ENCODE measurements at places on chromosomes 2 and 18.

DNA sequence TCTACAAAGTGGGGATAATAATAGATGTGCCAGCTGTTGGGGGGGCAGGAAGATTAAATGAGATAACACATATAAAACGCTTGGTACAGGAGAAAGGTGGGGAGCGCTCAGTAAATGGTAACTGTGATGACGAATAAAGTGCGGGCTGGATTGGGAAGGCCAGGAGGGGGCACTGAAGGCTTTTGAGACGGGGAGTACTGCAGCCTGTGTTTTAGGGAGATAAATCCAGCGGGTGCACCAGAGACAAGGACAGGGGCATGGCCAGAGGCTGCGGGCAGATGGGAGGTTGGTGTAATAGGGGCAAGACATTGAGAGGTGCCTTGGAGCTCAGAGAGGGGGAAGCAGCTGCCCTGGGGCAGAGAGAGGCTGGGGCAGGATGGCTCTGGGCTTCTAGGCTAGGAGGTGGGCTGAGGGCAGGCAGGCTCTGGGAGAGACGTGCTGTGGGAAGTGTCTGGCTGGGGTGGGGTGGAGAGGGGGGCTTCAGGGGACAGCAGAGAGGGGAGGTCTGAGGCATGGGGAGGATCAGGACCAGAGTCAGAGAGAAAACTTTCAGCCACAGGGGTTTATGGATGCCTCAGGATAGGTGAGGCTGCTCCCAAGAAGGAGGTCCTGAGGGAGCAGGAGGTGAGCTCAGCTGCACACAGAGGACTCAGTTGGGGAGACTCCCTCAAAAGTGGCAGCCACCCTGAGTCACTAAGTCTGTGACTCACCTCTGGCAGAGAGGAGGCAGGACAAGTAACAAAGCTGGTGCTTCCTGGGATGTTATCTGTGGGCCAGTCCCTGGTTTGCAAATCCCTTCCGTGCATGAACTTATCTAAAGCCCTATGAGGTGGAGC lies 18.8 kb downstream of the TEX44 start:
- peak; percentile 89 for DNase-seq

DNA sequence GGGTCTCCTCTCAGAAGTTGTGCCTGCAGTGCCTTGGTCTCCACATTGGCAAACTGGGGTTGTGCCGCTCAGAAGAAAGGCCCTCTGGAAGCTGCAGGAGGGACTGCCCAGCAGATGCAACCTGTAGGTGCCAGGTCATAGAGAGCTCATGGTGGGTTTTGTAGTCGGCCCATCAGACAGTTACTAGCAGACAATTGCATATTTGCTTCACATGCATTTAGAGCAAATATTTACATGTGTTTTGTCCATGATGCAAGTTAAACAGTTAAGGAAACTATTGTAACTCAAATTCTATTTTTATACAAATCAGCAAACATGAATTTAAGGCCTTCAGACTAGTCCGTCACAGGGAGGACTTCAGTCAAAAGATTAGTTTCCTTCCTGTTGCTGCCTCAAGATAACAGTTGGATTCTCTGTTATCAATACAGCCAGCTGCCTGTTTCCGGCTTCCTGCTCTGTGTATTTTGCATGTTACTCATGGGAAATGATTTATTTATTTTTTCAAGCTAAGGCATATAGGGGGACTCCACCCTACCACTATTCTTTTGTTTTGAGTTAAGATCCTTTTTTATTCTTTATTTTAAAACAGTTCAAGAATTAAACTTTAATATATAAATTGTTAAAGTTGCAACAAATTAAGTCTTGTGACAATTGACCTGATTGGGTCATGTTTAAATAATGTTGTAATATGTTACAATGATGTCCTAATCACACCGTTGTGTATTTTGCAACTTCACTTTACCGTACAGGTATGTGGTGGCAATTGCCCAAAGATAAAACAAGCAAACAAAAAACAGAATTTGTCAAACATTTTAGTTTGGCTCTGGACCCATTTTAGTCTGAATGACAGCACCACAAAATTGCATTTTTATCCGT lies 133.5 kb downstream of the SPTBN1 start:
- no peak for DNase-seq

- DNase-seq: no peak
These were observed 212.5 kb downstream of the SETBP1 start for GRCh38 chr18:44893045-44893706.

- peak; percentile 21 for DNase-seq
These were observed 35.8 kb upstream of the CACNB4 start for GRCh38 chr2:152134488-152135280.

DNA sequence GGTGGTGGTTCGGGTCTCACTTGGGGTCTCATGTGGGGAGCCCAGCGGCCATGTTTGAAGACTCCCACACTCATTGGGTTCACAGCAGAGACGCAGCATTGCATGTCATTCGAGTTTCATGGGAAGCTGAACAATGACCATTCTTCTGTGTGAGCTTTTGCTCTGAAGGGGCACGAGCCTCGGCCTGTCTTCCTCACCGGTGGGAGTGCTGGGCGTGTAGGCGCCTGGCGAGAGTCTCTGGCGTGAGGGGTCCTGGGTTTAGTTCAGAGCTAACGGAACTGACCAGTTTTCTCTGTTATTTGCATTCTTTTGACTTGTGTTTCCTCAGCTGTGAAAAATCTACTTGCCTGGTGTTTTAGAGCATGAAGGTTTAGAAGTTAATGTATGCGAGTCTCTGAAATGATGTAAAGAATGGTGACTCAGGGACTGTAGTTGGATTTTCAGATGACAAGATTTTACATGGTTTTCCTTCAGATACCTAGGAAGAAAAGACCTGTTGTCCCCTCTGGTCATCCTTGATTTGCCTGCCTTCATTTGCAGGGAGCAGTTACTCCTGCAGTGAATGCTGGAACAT lies 98.1 kb downstream of the ARMC9 start:
- DNase-seq: no peak

- no peak for DNase-seq
These were observed 103.1 kb upstream of the THOC1 start for GRCh38 chr18:370751-371608.

Measured in RCC 7860 (cell line).